Activated CD4-positive, alpha-beta memory T cell treated with anti-CD3 and anti-CD28 coated beads for 36 hours (primary cell): ENCODE measurements at places on chromosomes 6 and 20.

DNA sequence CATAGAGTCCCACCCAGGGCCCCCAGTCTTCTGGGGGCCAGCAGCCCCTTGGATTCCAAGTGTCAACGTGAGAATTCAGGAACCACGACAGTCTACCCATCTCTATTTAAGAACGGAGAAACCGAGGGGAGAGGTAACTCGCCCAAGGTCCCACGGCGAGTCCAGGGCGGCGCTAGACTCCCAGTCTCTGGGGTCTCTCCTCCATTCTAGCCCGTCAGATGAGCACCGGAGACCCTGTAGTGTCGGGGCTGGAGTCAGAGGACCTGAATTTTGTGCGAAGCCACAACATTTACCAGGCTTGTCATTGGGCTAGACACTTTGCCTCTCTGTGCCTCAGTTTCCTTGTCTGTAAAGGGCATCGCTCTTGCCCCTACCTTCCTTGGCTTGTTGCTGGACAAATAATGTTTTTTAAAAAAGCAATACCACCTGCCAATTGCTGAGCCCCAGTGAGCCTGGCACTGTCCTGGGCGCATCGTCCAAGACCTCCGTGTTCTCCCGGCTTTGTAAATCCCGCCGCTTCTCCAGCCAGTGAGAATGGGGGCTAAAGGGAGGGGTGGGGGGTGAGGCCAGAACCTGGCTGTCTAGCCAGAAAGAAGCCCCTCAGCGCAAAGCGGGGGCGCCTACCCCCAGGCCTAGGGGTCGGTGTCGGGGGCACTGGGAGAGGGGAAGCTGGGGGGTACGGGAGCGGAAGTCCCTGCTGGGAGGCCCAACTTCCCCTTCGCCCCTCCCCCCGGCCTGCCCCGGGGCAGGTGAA is 91.7 kb downstream of the NCR2 start:
- DNase-seq, result no peak

DNA sequence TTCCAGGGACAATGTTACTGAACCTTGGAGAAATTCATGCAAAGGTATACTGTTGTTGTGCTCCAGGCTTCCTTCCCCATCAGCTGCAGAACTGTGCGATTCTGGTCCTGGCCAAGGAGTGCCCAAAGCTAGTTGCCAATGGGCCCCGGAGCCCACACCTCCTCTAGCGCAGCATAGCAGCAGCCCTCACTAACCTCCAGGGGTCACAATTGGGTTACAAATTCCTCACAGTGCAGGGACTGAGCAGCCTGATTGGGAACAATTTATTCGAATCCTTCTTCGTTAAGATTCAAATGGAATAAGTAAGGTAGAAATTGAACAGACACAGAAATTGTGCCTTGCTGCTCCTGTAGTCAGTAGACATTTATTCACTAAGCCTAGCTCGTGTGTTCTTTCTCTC is 284.9 kb downstream of the PRKN start:
- DNase-seq, result no peak

GRCh38 chr6:27176096-27176495 is 71.4 kb upstream of the PRSS16 start:
- DNase-seq, result no peak

- no peak for DNase-seq
These were observed 1.5 kb downstream of the MAFB start for GRCh38 chr20:40687384-40688128.

DNA sequence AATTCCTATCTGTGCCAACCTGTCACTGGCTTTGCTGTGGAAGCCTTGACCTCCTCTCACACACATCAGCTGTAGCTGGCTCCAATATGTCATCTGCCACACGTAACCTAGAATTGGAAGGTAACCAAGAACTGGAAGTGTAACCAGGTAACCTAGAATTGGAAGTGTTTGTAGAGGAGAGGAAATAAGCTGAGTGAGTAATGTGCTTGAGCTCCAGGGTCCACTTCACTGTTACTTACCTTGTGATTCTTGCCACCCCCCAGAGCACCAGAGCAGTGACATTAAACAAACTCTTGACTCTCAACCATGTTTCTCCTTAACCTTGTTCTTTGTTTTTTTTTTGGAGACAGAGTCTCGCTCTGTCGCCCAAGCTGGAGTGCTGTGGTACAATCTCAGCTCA is 350.5 kb downstream of the NRN1 start:
- DNase-seq, result no peak

DNA sequence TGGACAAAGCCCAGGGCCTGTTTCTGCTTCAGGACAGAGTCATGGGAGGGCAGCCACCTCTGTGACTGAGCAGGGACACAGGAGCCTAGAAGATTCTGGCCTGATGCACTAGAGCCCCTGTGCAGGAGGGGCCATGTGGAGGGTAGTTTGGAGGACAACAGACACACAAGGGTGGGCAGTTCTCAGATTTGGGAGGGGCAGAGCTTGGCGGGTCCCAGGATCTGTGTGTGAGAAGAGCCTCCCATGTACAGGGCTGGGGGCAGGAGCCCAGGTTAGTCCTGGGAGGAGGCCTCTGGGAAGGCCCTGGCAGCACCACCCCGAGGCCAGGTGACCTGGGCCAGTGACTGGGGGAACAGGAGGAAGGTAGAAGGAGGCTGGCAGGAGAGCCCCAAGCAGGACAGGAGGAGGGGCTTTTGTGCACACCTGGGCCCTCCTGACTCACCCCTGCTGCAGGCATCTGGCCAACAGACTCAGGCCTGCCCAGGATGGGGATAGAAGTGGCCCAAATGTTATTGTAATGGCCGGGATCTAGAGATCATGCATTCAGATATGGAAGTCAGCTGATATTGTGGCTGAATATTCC is 1.4 kb upstream of the ULBP3 start:
- no peak for DNase-seq

DNA sequence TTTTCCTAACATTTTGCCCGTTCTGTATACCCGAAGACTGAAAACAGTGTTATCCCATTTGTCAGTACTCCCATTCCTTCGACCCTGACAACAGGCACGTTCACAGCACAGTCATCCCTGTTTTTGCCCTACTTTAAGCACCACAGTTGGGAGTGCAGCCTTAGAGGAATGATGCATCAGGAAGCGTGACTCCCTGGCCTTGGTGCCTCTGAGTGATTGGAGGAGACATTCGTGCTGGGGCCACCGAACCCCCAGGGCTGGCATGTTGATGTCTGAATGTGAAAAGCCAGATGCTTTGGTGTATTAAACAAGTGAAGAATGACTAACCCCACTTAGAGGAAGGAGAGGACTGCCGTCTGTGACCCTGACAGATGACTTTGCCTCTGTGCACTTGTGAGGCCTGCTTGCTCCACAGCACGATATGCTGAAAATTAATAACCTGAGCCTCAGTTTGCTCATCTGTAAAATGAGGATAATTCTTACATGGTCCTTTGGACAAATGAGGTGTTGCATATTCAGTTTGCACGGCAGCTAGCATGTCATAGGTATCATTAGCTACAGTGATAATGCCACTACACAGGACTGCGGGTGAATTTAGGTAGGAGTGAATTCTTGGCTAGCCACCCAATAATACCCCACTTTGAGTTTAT is 36.0 kb downstream of the STK35 start:
- DNase-seq, result no peak

DNA sequence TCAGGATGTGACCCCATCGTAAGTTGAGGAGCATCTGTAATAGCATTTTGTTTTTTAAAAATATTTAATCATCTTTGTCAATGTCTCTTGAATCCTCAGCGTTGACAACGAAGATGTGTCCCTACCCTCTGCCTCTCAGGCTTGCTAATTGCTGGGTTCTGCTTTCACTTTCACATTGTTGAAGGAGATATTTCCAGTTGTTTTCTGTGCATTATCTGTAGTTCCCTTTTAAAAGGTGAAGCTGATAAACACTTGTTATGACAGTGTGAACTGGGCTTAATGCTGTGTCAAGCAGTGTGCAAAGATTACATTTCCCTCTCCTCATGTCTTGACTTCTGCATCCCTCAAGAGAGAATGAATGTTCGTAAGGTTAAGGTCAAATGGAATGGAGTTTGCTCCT is 54.9 kb downstream of the CSE1L start:
- no peak for DNase-seq

DNA sequence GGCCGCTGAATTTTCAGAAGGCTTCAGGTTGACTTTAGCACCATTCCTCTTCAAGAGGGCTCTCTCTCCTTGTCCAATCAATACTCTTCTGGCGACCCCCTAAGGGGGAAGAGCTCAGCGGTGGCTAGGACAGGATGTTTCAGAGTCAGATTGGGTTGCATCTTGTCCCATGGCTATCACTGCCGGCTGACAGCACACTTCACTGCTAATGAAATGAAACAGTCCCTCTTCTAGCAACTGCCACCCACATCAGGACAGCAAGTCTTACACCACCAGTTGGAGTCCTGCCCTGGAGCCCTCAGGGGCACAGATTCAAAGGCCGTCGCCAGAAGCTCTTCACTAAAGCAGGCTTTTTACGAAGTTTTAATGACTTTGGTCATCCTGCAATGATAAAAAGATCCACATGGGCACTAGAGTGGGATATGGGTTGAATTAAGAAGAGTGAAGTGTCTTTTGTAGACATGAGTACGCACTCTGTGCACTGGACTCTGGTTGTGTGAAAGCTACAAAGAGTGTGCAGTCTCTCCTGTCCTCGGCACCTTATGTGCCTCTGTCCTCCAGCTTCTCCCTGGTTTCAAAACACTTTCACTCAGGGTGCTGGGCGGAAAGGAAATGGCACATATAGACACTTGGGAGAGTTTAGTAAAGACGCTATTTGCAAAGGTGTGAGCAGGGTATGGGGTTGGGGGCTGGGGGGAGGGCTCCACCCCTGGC is 66.1 kb upstream of the SLC22A16 start:
- DNase-seq, result no peak

DNA sequence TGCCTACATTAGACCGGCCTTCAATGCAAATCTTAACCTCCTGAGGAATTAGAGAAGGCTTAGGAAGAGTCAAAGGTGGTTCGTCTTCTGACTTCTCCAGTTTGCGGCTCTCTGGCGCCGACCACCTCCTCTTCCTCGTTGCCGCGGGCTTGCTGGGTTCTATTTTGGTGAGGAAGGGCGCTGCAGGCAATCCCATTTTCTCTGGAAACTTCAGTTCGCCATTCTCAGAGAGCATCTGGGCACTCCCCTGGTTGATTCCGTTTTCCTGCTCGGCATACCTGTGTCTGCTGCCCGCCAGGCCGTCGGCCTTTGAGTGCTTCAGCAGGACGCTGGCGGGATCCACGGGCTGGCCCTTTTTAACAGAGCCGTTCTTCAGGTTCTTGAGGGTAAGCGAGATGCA is 67.9 kb downstream of the GMPR start:
- DNase-seq, result no peak

DNA sequence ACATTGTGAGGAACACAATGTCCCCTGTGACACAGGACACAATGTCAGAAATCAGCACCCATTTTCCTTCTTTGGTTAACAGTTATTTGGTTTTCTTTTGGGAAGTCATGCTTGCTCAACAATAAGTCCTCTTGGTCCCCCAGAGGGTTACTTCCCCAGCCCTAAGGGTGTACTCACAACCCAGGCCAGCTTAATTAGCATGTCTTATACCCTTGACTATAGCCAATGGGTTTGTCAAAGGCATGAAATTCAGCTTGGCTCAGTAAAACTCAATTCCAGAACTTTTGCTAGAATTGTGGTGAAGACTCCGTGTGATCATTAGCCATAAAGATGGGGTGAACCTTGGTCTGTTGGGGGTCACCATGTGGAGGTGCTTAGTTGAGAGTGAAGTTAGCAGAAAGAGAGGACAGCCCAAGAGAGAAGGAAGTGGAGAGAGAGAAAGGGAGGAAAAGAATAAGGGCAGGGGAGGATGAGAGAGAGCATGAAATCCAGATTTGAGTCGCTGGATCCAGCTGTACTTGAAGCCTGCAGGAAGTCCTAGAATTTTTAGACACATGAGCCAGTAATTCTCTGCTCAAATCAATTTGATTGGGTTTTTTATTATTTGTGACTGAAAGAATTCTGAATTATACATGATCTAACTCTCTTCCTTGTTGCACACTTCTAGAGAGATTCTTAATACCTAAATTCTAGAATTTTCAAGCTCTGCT is 321.3 kb upstream of the JAG1 start:
- no peak for DNase-seq
